ENCODE measurements at places on chromosomes 2 and 18.

- no peak for DNase-seq
These were observed 77.4 kb downstream of the TWIST2 start for GRCh38 chr2:238925281-238925680.

DNA sequence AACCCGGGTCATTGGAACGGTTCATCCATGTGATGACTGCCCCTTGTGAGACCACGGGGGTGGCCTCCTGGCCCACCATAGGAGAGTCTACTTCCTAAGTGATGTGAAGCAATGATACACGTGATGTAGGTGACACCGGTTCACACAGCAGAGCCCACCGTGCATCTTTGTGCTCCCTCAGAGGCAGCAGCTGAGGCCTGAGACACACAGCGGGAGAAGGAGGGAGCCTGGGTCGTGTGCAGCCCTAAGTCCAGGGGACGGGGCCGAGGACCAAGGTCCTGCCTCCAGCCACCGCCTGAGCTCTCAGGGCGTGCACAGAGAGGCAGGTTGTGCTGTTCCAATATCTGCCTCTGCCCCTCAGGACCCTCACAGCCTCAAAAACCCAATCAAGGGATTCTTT is 377.2 kb upstream of the SALL3 start:
- no peak for DNase-seq

- DNase-seq = no peak
These were observed 67.5 kb upstream of the RGPD5 start for GRCh38 chr2:109726379-109727270.

DNA sequence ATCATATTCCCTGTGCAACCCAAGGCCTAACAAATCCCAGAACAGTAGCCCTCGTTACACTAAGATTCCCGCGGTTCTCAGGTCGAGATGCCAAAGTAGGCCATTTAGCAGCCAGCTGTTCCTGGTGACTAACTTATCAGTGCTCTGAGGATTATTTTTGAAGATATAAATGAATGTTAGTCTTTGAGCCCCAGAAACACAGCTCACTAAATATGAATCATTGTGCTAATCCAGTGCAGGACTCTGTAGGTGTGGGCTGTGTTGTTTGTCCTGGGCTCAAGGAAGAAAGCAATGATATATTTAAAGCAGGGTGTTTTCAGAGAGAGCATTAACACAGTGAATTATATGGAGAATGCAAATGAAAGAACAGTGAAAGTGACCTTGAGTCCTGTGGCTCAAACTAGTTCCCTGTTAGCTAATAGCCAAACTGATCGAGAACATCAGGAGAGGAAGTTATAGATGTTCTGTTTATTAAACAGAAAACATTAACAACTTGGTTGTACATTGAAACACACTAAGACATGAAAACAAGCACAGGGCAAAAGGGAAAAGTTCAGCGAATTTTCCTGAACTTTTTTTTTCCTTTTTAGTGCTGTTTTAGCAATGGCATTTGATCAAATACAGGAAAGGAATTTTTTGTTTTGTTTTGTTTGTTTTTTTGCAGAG is 228.3 kb downstream of the RNF152 start:
- no peak for DNase-seq

DNA sequence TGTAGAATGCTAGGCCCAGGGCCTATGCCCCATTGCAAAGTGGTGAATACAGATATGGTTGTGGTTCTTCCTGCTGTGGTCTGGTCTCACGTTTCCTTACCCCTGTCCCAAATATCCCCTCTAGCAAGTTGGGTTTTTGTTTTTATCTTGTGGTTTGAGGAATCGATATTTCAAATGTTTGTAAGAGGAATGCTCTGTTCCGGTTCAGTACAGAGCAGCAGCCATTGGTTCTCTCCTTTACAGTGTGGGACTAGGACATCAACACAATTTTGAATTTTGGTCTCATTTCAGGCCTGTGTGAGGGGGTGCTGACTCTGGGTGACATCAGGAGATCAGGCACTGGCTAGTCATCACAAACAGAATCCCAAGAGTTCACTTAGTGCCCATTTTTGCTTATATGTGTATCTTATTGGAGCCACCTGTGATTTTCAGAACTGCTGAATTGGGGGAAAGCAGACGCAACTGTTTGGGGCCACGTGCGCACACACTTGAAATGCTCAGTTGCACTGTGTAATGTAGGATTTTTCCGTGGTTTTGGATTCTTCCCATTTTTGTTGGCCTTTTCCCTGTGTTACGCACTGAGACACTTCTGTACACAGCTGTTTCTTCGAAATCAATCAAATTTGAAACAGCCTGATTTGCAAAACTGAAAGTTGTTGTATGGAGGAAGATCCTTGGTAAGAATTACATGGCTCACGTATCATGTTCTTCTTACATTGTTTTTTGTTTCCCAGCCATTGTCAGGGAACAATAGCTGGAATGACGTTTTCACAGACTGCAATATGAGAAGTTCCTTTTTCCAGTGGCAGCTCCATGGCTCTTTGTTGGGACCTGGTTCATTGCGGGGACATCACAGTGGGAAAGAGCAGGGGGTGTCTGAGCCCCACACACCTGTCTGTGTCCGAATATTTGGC is 8.6 kb downstream of the SH3BP4 start:
- no peak for DNase-seq

DNA sequence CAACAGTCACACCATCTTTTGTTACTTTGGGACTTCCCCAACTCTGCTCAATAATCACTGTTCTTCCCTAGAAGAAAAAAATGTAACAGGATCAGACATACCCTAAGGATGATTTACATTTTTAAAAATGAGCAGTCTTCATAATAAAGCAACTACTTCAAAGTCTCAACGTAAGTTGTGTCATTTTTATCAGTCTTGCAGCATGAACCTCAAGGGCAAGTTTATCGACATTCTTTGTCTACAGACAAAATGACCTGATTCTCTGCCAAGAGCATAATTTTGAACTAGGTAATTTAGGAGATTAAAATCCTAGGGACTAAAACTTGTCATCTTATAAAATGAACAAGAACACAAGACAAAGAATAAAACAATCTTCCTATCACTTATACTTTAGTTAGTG is 2.3 kb downstream of the HSPD1 start:
- DNase-seq = no peak

GRCh38 chr18:54828281-54828881 is at the start of gene RAB27B:
TSS of gene RAB27B (plus strand) at chr18:54828477. CDS start at chr18:54877586, 49,109 bp downstream.
- peak; percentile 54 for DNase-seq

DNA sequence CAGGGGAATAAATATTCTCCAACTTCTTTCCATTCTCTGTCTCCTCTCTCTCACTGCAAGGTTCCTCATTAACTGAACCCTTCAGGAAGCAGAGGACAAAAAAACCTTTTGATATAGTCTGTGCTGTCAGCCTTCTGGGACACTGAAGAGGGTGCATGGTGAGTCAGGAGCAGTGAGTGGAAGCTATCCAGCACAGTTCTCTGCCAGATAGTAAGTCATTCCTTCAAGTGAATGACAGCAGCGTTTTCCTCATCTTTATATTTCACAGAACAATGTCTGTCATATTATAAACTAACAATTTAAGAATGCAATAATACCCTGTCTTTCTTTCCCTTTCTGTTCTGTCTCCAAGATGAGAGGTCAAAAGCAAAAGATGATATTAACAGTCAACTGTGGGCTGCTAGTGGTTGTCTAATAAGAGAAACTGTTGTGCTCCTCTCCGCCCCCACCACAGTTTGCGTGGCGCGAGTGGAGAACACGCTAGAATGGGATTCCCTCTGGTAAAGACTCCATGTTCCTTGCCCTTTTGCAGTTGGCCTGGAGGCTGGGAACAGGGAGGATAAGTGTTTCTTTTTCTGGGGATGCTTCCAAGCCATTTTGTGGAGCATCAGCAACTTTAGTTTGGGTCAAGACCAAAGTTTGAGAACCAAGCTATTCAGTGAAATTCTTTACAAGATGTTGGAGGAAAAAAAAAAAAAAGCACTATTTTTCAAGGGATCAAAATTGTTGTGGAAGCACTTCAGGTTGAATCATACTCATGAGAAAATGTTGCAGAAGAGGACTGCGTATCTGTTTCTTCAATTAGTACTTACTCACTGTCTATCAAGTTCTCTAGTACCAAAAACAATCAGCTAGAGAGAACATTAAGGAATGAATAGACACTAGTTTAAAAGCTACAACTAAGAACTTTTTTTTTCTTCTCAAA is 430.2 kb downstream of the SETBP1 start:
- no peak for DNase-seq

DNA sequence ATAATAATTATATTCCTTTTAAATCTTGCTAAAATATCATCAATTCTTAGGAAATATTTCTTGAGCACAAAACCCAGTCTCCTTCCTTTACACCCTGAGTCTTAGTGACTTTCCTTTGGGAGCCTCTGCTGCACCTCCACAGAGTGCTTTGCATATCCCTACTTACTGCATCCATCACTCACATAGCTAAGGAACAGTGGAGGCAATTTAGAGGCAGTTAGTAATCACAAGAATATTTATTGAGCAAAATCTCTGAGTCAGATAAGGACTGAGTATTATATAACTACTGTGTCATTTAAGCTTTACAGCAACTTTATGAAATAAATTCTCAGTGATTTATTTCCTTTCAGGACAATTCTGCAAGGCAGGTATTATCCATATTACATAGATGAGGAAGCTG is 327.7 kb downstream of the TMX3 start:
- no peak for DNase-seq

GRCh38 chr2:62688771-62689170 is 16.7 kb upstream of the EHBP1 start:
- DNase-seq = no peak

DNA sequence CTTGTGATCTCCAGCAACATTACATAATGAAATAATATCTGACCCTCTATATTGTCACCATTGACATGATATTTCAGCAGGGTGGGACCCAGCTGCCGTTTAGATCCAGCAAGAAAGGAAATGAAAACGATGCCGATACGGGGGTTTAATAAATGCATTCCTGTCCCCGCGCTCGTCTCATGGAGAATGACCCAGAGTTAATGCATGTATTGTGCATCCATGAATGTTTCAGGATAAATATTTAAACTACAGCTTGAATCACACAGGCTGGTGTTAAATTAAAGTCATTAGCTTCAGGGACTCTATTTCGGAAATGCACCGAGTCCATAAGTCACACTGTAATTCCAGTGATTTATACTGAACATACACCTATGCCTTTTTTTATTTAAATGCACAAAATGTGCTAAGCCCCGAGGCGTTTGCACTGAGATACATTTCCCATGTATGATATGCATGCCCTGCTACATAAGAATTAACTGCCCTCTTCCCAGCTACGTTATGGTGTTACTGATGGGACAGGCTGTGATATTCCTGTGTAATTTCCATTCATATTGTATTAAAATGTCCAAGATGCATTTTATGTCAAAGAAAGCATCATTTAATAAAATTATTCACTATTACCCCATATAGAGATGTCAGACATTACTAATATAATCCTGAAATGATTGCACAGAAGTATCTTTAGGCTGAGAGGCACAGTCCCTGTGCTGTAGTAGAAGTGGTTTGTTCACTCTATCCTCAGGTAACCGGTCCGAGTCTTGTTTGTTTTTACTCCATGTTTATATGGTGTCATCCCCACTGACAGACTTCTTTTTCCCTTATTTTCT is 109.3 kb upstream of the ZNF516 start:
- no peak for DNase-seq
